ENCODE measurements at places on chromosomes 16 and 17.

GRCh38 chr17:33049781-33050414 is 58.3 kb downstream of the SPACA3 start:
- no peak for DNase-seq

DNA sequence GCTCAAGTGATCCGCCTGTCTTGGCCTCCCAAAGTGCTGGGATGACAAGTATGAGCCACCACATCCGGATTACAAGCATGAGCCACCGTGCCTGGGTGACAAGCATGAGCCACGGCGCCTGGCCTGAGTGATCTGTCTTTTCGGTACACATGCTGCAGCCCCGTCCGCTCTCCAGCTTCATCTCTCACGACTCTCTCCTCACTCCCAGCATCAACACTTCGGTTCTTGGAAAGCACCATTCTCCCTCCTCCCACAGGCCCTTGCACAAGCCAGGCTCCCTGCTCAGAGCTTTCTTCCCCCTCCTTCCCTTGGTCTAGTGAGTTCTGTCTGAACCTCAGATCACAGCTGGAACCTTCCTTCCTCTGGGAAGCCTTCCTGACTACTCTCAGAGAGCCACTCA is 6.5 kb upstream of the NCBP3 start:
- no peak for DNase-seq

DNA sequence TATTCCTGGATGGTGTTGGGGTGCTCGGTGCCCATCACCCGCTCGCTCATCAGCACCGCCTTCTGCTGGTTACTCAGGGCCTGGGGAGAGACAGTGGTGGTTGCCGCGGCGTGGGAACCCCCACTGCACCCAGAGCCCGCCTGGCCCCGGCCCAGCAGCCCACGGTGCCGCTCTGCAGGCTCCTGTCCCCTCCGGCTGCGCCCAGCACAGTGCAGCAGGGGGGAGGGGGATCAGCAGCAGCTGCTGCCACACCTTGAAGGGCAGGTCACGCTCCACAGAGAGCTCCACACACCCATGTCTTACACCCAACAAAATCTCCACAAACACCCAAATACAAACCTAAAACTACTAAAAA is 18.8 kb downstream of the CLUH start:
- DNase-seq, result no peak

GRCh38 chr17:81130385-81131361 is 34.6 kb upstream of the PVALEF start:
- no peak for DNase-seq

- no peak for DNase-seq
Observed at GRCh38 chr17:20280051-20280450, 187.3 kb downstream of the LGALS9B start.

Data from AG04449 (cell line).